ENCODE measurements at places on chromosomes 1 and 21.

DNA sequence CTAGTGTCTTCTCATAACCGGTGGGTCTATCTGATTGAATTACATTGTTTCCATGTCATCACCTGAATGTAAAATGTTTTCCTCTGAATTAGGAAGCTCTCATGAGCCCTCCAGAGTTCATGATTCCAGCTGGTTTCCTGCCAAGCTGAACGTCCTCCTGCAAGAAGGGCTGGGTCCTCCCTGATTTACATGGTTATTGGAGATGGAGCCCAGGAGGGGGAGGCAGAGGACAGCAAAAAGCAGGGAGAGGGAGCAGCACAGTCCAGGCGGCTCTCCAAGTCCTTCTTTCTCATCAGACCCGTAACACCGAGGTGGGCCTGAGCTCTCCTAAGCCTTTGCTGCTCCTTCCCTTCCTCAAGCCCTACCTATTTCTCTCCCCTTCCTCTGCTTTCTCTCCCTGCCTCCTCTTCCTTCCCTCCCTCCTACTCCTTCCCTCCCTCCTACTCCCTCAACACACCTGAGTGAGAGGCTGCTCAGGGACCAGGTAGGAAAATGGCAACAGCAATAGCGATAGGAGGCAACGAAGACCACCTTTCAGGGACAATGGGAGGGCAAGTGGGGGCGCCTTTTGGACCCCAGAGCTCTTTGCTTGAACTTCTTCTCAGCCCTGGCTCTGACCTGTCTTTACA, 265.9 kb downstream of the PRDM2 start:
- no peak overlapping the region for H3K4me3 ChIP-seq
- H3K36me3 ChIP-seq: no peaks in the 10 kb centered on the region
- no peaks in the 10 kb centered on the region for H3K27me3 ChIP-seq
- H3K4me1 ChIP-seq: 0 out of 2 replicates have a peak, but pooled peaks cover 5% of the 10 kb centered on the region
- H3K27ac ChIP-seq: no peak overlapping the region
- peak; percentile 71 for DNase-seq

DNA sequence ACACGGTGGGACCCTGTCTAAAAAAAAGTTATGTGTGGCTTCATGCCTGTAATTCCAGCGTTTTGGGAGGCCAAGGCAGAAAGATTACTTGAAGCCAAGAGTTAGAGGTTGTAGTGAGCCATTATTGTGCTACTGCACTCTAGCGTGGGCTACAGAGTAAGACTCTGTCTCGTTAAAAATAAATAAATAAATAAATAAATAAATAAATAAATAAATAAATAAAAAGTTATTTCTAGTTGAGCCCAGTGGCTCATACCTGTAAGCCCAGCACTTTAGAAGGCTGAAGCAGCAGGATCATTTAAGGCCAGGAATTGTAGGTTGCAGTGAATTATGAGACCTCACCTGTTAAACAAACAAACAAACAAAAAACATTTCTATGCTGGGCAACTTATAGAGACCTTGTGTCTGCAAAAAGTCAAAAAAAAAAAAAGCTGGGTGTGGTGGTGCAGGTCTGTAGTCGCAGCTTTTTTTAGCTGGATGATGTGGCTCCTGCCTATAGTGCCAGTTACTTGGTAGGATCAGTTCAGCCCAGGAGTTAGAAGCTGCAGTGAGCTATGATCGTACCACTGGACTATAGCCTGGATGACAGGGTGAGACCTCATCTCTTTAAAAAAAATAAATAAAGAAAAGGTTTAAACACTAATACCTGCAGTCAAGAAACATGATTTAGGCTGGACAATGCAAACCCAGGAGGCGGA, 25.6 kb downstream of the GON4L start:
- H3K4me3 ChIP-seq: no peak overlapping the region
- H3K36me3 ChIP-seq: 0 out of 2 replicates have a peak, but pooled peaks cover under 1% of the 10 kb centered on the region
- H3K4me1 ChIP-seq: no peaks in the 10 kb centered on the region
- no peak overlapping the region for H3K27ac ChIP-seq

- no peaks in the 10 kb centered on the region for H3K27me3 ChIP-seq
- DNase-seq: peak; percentile 26
- H3K27ac ChIP-seq: peak overlapping the region; percentile 58
Observed at GRCh38 chr21:29077651-29078090, 4.2 kb upstream of the CCT8 start.

- peak overlapping the region; percentile 75 for H3K27ac ChIP-seq
- no peaks in the 10 kb centered on the region for H3K27me3 ChIP-seq
- peaks cover 26% of the 10 kb centered on the region for H3K4me1 ChIP-seq
- H3K4me3 ChIP-seq: peak overlapping the region; percentile 92
- H3K36me3 ChIP-seq: peaks cover 46% of the 10 kb centered on the region
Observed at GRCh38 chr1:28509705-28510272, 3.9 kb downstream of the RCC1 start.

- peak; percentile 50 for DNase-seq
- peak overlapping the region; percentile 42 for H3K27ac ChIP-seq
- H3K27me3 ChIP-seq: no peaks in the 10 kb centered on the region
- H3K4me1 ChIP-seq: peaks cover 28% of the 10 kb centered on the region
Observed at GRCh38 chr1:44354268-44354839, 703 bp downstream of the ERI3 start.

- H3K27me3 ChIP-seq: no peaks in the 10 kb centered on the region
- H3K36me3 ChIP-seq: no peaks in the 10 kb centered on the region
- H3K4me3 ChIP-seq: no peak overlapping the region
- H3K4me1 ChIP-seq: no peaks in the 10 kb centered on the region
- DNase-seq: no peak
Observed at GRCh38 chr1:215022741-215023141, 59.8 kb upstream of the KCNK2 start.

- H3K4me1 ChIP-seq: no peaks in the 10 kb centered on the region
- H3K27ac ChIP-seq: no peak overlapping the region
- no peaks in the 10 kb centered on the region for H3K27me3 ChIP-seq
- no peak for DNase-seq
- H3K4me3 ChIP-seq: no peak overlapping the region
Observed at GRCh38 chr1:185139246-185139645, 17.5 kb downstream of the TRMT1L start.

DNA sequence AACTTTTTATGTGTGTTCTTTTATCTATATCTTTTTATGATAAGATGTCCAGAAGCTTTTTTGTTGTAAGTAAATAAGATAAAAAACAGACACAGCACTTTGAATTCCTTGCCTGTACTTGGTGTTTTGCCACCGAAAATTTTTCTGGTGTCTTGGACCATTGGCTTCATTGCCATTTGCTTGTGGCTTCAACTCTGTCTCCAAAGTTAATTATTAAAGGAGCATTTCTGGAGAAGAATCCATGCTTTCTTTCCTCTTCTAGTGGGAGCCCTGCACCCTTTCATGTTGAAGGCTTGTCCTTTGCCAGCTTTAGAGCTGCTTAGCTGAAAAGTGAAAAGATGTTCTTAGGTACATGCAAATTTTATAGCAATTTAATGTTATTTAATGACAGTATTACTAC, 112.2 kb downstream of the DYRK1A start:
- no peaks in the 10 kb centered on the region for H3K4me1 ChIP-seq
- no peak for DNase-seq
- H3K27me3 ChIP-seq: no peaks in the 10 kb centered on the region
- H3K36me3 ChIP-seq: peaks cover 15% of the 10 kb centered on the region
- H3K4me3 ChIP-seq: no peak overlapping the region

DNA sequence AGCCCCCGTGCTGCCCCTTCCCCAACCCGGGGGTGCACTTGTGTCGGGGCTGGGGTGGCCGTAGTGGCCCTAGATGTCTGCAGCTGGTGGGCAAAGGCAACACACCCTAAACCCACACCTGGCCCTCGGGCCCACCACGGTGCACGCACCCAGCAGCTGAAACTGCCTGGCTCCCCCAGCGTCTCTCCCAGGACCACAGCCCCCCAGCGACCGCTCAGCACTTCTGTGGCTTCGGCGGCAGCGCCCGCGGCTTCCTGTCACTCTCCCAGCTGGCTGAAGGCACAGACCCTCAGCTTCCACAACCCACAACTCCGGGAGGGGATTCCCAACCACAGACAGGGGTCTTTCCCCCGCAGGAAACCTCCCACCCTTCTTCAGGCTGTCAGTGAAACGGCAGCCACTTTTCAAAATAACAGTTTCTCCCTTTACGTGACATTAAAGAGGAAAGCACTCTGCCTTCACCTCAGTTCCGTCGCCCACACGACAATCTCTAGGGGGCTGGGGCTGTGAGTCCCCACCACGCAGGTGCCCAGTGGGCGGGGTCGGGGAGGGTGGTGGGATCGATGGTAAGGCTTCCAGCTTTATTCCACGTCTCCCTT, 40.7 kb upstream of the COL6A2 start:
- H3K27ac ChIP-seq: no peak overlapping the region
- H3K4me3 ChIP-seq: no peak overlapping the region
- H3K27me3 ChIP-seq: no peaks in the 10 kb centered on the region
- no peak for DNase-seq

GRCh38 chr1:173149887-173150286, 57.2 kb downstream of the TNFSF4 start:
- H3K36me3 ChIP-seq: no peaks in the 10 kb centered on the region
- 0 out of 2 replicates have a peak, but pooled peaks cover 6% of the 10 kb centered on the region for H3K4me1 ChIP-seq
- peak; percentile 47 for DNase-seq
- H3K4me3 ChIP-seq: no peak overlapping the region

GRCh38 chr1:20992322-20993056, 184.2 kb downstream of the EIF4G3 start:
- no peak overlapping the region for H3K27ac ChIP-seq
- no peaks in the 10 kb centered on the region for H3K27me3 ChIP-seq
- DNase-seq: no peak
- H3K4me1 ChIP-seq: no peaks in the 10 kb centered on the region
- no peak overlapping the region for H3K4me3 ChIP-seq

DNA sequence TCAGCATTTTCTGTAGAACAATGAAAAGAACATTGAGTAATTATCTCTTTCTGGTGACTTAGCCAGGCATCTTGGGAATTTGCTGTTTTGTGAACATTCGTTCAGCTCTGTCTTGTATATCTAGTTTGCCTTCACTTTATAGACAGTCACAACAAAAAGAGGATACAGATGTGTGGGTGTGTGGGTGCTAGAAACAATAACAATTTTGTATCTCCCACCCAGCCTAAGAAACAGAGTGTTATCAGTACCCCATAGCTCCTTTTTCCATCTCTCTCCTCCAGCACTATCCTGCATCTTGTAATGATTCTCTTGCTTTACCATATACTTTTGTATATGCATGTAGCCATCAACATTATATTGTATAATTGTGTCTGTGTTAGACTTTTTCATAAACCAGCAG, 33.0 kb downstream of the AK4 start:
- no peak for DNase-seq
- no peak overlapping the region for H3K27ac ChIP-seq
- H3K27me3 ChIP-seq: no peaks in the 10 kb centered on the region
- no peak overlapping the region for H3K4me3 ChIP-seq

GRCh38 chr1:71473331-71473730, 392.5 kb upstream of the ZRANB2 start:
- H3K27me3 ChIP-seq: no peaks in the 10 kb centered on the region
- no peak overlapping the region for H3K4me3 ChIP-seq
- peaks cover 12% of the 10 kb centered on the region for H3K4me1 ChIP-seq
- DNase-seq: no peak
- H3K36me3 ChIP-seq: no peaks in the 10 kb centered on the region

DNA sequence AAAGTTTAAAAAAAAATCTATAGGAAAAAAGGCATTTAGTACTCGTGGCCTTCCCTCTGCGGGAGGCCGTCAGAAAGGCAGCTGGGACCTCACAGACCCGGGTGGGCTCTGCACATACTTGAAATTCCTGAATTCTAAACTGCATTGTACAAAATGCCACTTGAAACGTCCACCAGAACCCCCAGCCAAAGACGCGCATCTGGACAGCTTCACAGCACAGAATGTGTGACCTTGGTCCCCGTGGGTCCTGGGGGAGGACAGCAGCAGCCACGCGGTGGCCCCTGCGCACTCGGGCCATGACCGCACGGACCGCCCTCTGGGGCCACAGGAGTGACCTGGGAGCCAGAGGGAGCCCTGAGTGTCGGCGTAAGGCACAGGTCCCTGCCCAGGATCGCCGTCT, 20.6 kb upstream of the MRPS14 start:
- H3K4me3 ChIP-seq: no peak overlapping the region
- no peaks in the 10 kb centered on the region for H3K36me3 ChIP-seq
- no peaks in the 10 kb centered on the region for H3K4me1 ChIP-seq
- peaks cover 4% of the 10 kb centered on the region for H3K27me3 ChIP-seq
- DNase-seq: no peak
